ENCODE measurements at places on chromosomes 7 and 10.

GRCh38 chr10:87761892-87762291 is 56.1 kb downstream of the ATAD1 start:
- DNase-seq = no peak

- DNase-seq = no peak
Observed at GRCh38 chr10:118817328-118818068, 62.7 kb upstream of the CACUL1 start.

GRCh38 chr10:101244321-101245050 is 15.2 kb upstream of the LBX1 start:
- no peak for DNase-seq

- no peak for DNase-seq
Observed at GRCh38 chr7:154623399-154623798, 379.5 kb downstream of the PAXIP1 start.

DNA sequence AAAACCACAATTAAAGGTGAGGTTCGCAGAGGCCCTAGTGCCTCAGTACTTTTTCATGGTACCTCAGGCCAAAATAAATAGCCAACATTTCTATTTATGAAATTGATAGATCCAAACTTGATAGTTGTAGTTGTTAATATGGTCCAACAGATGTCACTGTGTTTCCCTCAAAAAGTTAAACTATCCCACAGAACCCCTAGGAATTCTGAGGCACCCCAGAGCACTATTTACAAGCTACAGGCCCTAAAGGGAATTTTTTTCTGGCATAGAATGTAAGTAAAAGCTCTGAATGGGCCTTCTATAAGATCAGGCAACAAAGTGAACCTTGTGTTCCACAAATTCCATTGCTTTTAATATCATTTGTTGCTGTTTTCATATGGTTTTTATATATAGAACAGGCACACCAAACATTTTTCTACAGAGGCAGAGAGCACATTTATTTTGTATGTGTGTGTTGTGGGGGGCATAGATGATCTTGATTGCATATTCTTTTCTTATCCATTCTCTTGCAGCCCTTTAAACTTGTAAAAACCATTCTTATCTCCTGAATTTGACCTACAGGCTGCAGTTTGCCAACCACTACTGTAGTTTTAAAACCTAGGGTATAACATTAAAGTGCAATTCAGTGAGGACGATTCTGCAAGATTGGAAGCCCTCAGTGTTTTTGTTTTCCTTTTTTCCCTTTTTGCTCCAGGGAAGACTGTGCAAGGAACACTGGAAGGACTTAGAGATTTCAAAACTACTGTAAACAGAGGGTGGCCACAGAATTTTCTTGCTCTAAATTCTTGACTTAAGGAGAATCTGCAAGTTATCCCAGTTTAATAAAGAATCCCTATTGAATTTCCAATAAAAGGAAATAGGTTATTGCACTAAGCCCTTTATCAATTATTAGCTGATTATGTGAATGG is 3.5 kb upstream of the ARL4A start:
- DNase-seq = no peak

DNA sequence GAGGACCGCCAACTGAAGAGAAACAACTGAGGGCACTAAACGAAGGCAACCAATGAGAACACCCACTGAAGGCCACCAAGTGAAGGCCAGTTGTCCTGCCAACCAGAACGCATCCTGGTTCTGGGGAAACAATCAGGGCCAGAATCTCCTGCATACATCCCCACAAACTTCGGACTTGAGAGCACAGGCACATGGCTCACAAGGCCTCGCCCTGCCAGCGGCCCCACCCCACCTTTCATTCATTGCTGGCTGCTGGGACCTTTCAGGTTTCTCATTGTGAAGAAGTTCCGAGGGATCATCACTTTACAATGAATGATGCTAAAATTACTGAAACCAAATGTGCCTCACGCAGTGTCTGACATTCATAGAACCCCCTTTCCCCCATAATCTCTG is 79.2 kb upstream of the ABI1 start:
- DNase-seq = no peak

DNA sequence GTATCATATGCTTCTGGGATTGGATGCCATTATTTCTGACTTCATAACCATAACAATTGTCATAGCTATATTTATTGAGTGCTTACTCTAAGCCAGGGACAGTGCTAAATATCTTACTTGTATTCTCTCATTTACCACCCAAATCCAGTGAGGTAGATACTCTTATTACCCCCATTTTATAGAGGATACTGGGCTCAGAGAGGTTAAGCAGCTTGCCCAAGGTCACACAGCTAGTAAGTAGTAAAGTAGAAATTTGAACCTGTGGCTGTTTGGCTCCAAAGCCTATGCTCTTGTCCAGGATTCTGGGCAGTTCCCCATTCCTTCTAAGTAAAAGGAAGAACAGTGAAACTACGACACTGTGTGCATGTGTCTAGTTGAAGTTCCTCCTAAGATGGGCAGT is 56.5 kb downstream of the COL13A1 start:
- DNase-seq = no peak

DNA sequence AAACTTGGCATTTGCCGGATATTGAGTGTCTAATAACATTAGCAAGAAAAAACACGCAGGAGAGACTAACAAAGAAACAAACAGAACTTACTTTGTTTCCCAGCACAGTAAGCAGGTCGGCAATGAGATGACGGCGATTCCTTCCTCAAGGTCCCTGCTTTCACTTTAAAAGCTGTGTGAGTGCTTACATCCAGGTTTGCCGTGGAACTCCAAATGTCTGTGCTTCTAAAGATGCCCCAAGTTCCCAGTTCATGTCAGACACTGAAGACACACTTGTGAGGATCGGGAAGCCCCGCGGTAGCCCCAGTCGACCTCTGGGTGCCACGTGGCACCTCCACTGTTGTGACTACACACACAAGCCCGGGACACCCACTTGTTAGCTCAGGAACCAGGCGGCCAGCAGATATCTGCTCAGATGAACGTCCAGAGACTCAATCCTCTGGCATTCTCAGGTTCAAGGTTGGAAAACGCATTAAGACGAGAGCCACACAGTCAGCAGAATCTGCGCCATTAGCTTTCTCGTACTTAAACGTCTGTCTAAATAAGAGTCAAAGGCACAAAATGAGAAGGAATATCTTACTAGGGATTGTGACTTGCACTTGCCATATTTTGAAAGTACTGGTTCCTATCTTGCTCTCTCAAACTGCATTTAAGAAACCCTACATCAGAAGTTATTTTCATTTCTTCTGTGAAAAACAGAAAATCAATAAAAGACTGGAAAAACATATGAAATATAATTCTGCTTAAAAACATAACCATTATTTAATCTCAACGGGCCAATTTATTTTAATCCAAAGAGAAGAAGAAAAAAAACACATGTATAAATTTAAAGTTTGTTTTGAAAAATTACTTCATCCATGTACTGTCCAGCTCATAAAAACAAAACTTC is 207.6 kb upstream of the KLF14 start:
- DNase-seq = no peak

DNA sequence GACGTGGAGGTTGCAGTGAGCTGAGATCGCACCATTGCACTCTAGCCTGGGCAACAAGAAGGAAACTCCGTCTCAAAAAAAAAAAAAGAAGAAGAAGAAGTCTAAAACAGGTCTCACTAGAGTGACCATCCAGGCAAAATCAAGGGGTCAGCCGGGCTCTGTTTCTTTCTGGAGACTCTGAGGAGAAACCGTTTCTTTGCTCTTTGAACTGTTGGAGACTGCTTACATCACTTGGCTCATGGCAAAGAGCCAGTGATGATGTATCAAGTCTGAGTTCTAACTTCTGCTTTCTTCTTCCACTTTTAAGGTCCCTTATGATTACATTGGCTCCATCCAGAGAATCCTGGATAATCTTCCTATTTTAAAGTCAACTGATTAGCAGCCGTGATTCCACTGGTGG is 306.8 kb downstream of the WDR11 start:
- no peak for DNase-seq

- no peak for DNase-seq
Observed at GRCh38 chr10:126734015-126734414, 63.5 kb upstream of the C10orf90 start.

GRCh38 chr7:1936531-1937251 is 266.6 kb downstream of the ELFN1 start:
- DNase-seq = no peak

DNA sequence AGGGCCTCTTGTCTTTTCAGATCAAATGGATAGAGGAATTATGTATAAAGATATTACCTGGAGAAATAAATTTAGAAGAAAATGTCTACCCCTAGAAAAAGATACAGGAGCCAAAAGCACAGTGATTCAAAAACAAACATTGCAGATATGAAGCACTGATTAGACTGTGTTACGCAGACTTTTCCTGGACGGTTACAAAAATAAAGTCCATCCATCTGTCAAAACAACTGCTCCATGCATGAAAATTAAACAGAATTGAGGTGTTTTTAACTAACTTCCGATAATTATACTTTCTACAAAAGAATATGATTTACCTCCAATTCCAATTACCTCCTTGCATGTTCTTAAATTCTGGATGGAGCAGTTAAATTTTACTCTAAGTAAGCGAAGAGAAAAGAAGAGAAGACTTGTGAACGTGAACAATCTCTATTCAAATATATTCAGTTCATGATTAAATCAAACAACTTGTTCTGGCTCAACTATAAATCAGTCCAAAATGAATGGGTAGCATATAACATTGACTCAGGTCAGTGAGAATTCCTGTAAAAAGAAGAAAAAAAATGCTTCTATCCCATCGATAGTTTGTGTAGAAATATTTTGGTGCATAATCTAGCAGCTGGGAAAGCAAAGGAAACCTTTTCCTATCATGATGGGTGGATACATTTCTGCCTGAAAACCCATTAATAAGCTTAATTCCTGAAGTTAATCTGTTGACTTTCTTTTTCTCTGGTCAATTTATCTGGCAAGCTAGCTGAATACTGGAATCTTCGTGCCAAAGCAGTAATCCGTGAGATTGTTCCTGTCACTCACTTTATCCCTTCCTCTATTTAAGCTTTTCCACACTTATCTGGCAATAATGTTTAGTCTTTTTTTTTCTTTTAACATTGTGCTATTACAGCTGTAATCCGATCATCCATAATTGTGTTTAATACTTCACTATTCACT is 80.4 kb downstream of the SEMA3A start:
- no peak for DNase-seq

DNA sequence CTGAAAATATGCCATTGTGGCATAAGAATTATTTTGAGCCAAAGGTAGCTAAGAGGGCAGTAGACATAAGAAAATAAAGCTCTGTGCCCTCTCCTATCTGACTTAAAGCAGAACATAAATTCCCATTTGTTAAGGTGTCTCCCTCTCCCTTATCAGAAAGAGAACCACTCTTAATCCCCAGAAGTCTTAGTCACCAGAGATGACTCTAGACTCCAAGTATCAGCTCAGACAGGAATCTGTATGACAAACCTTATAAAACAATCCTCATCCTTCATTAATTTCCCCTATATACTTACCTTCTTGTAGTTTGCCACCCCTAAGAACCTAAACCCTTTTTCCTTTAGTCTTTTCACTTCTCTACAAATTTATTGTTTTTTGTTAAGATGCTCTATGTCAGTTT is 21.8 kb upstream of the PIP4K2A start:
- DNase-seq = no peak

DNA sequence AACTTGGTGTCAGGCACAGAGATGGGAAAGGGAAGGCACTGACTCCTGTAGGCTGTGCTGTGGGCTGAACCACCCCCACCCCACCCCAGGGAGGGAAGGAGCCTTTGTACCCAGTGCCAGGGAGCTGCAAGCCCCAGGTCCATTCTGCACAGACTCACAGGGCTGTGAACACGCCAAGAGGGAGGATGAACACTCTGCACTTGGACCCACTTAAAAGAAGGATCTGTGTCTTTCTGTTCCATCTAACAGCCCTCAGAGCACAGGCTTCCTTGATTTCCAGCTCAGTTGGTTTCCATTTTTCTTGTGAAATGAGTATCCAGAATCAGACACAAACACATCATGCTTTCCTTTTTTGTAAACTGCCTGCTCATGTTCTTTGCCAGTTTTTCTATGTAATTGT is 84.9 kb downstream of the GRB10 start:
- DNase-seq = no peak

GRCh38 chr10:133278577-133279265 is 2.1 kb upstream of the ADAM8 start:
- DNase-seq = no peak

GRCh38 chr7:134701272-134701671 is 54.6 kb downstream of the BPGM start:
- no peak for DNase-seq
